ENCODE measurements at places on chromosomes 6 and 20. TPM values are rescaled to one million over a fixed set of nuclear protein-coding genes. Genes with fewer than 3 reads are reported as not detected.

The TSHZ2 gene
- 26.0 TPM for total RNA-seq

The CCN5 gene
- total RNA-seq, result not detected

The SLC25A27 gene
- not detected for total RNA-seq

- DNase-seq, result no peak
Measured at GRCh38 chr20:50501972-50502745, 8.0 kb upstream of the PTPN1 start.

DNA sequence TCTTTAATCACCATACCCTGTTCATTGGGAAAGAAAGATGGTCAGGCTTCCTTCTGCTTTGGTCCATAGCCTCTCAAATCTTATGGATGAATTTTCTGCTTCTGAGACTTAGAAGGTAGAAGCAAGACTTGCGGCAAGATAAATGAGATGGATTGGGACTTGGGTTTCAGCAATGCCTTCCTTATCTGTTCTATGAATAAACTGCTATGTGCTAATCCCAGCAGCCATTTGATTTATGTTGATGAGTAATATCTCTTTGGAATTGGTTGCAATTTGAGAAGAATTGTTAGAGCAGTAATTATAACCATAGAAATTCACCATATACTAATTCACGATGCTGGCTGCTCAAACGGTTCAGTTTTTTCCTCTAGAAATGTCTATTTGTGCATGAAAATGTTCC, 48.3 kb downstream of the TXLNB start:
- DNase-seq, result no peak

- DNase-seq, result no peak
Measured at GRCh38 chr6:19842030-19842615, 5.0 kb downstream of the ID4 start.

GRCh38 chr20:37898233-37899104, 4.5 kb upstream of the VSTM2L start:
- no peak for DNase-seq

DNA sequence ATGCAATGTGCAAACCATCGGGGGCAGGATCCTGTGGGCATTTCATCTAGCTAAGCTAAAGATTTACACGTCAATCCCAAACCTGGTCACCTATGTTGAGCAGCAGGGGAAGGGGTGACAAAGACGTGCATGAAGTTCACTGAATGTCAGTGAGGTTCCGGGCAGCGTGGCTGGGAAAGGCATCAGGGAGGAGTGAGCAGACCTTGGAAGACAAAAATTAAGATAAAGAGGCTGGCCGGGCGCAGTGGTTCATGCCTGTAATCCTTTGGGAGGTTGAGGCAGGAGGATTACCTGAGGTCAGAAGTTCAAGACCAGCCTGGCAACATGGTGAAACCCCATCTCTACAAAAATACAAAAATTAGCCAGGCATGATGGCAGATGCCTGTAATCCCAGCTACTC, 126.1 kb downstream of the PREX1 start:
- no peak for DNase-seq

DNA sequence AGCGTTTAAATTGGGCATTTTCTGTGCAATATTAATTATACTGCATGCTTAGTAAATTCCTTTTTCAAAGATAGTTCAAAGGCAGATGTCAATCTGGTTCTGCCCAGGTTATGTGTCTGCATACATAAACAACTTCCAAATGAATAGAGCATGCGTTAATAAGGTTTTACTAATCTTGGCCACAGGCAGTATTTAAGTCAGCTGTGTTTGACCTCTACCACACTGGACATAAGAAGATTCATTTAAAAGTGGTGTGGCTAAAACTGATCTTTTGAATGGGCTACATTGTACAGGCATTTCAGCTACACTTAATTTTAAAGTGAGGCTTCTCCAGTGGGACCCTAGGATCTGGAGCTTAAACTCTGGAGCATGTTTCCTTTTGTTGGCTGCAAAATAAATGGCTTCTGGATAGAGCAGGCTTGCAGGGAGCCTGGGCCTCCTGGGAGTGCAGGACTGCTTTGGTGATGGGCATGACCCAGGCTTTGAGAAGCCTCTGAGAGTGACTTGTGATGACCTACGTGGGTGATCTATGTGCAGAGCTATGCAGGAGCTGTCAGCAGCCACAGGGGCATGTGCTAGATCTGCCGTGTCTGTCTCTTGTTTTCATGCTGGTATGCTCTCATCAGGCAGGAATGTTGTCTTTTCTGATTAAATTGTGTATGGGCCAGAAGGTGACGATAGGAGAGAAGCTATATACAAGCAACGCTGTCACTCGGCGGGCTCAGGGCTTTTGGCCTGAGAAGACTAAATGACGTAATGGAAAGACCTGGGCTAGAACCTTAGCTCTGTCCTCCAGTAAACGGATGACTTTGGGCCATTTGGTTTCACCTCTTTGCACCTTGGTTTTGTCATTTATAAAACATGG, 331.2 kb downstream of the QKI start:
- no peak for DNase-seq
